ENCODE measurements at places on chromosomes 2 and 18.

- DNase-seq, result no peak
Observed at GRCh38 chr2:40218679-40219078, 233.2 kb downstream of the SLC8A1 start.

DNA sequence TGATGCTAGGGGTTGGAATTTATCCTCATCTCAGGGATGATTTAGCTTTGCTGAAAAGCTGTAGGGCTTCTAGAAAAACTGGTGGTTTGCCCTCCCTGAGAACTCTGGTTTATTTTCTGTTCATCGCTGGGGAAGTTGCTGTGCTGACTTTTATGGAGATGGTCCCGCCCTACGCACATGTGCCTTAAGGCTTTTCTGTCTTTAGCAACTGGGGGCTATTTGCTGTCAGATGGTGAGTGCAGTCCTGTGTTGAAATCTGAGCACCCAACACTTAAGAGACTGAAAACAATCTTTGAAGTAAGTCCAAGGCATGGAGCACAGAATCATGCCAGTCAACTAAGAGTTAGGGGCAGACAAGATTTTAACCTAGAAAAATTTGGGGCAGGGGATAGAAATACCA, 2148.4 kb upstream of the CELF4 start:
- no peak for DNase-seq

- DNase-seq, result no peak
Observed at GRCh38 chr2:79952616-79953015, 351.9 kb downstream of the LRRTM1 start.

DNA sequence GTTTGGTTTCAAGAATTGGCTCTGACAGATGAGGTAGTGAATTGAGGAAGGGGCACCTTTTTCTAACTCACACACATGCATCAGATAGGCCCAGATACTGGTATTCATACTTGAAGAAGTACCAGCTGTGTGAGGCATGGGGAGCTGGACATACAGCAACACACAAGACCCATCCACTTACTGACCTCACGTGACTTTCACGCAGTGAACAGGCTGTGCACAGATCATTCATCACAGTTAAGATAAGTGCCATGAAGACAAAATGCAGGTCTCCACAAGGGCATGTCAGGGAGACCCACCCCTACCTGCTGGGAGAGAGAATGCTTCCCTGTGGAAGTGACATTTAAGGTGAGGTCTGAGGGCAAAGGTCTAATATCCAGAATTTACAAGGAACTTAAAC, 38.6 kb downstream of the SP110 start:
- DNase-seq, result no peak

DNA sequence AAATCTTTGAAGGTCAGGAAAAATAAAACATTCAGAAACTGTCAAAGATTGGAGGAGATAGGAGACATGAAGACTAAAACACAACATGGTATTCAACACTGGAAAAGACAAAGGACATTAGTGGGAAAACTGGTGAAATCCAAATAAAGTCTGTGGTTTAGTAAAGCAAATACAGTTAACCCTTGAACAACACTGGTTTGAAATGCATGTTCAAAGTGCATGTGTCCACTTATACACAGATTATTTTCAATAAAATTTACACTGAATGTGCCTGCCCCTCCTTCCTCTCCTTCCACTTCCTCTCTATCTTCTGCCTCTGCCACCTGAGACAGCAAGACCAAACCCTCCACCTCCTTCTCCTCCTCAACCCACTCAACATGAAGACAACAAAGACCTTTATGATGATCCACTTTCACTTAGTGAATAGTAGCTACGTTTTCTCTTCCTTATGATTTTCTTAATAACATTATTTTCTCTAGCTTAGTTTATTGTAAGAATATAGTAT, 14.5 kb downstream of the OLA1 start:
- DNase-seq, result no peak

DNA sequence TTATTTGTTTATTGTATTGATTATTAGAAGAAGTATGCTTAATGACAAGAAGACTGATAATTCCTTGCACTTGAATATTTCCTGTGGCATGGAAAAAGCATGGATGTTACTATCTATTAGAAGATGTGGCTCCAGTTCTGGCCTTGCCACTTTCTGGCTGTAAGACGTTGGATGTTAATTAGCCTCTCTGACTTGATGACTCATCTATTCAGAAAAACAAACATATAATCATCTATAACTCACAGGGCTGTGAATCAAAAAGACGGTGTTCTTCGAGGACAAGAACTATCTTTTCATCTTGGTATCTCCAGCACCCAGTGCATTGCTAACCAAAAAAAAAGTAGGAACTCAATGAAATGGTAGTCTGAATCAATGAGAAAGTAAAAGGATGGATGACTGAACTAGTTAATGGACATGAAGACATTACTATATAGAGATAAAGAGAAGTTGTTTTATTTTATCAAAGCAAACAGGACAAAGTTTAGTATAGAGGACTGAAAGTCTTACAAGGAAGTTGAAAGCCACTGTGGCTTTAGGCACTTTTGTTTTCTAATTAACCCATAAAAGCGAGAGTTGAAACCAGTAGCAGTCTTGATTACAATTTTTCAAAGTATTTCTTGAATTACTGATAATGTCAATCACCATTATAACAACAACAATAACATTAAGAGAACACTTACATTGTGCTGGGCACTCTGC, 145.3 kb downstream of the RND3 start:
- DNase-seq, result no peak

GRCh38 chr2:60530660-60531281, 22.7 kb downstream of the BCL11A start:
- DNase-seq, result no peak

All from stimulated activated CD8-positive, alpha-beta memory T cell treated with anti-CD3 and anti-CD28 coated beads, Interleukin-12 subunit alpha, Interleukin-12 subunit beta, amount 100 ng/mL, for 4 hours (primary cell).